ENCODE measurements at places on chromosomes 5 and 9.
A peak's percentile ranks its signal among the peaks of the same experiment; 100 is the strongest.

GRCh38 chr5:167514461-167514860, 777.0 kb upstream of the WWC1 start:
- no peaks in the 10 kb centered on the region for H3K36me3 ChIP-seq
- H3K4me1 ChIP-seq: no peaks in the 10 kb centered on the region
- H3K4me3 ChIP-seq: no peak overlapping the region
- DNase-seq: no peak

DNA sequence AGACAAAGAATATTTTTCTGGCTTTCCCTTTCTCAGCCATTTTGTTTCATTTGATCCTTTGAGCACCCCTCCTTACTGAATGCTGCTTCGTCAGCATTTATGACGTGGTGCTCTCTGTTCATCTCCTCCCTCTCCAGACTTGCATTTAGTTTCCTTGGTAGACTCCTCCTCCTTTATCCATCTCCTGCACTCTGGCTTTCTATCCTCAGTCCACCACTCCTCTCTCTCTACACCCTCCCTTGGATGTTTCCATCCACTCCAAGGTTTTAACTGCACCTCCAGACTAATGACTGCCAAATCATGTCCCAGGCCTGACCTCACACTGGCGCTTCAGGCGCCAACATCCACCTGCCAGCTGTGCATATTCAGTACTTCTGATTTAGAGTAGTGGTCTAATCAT, 245.4 kb downstream of the RAB3C start:
- no peak overlapping the region for H3K27ac ChIP-seq
- H3K36me3 ChIP-seq: no peaks in the 10 kb centered on the region
- H3K4me3 ChIP-seq: no peak overlapping the region
- DNase-seq: no peak
- no peaks in the 10 kb centered on the region for H3K27me3 ChIP-seq
- H3K4me1 ChIP-seq: no peaks in the 10 kb centered on the region

- no peaks in the 10 kb centered on the region for H3K27me3 ChIP-seq
- no peak overlapping the region for H3K27ac ChIP-seq
- no peaks in the 10 kb centered on the region for H3K36me3 ChIP-seq
Observed at GRCh38 chr9:89845862-89846261, 241.1 kb downstream of the GADD45G start.

- H3K4me3 ChIP-seq: no peak overlapping the region
- H3K4me1 ChIP-seq: no peaks in the 10 kb centered on the region
Observed at GRCh38 chr5:82358457-82358856, 80.3 kb upstream of the RPS23 start.

GRCh38 chr9:34400275-34400674, 23.6 kb upstream of the MYORG start:
- no peaks in the 10 kb centered on the region for H3K4me1 ChIP-seq
- H3K27me3 ChIP-seq: no peaks in the 10 kb centered on the region
- H3K4me3 ChIP-seq: no peak overlapping the region
- H3K36me3 ChIP-seq: peaks cover 36% of the 10 kb centered on the region

GRCh38 chr9:117430813-117431212, 16.0 kb upstream of the ASTN2 start:
- H3K27me3 ChIP-seq: peaks cover 10% of the 10 kb centered on the region
- no peaks in the 10 kb centered on the region for H3K4me1 ChIP-seq
- no peak overlapping the region for H3K27ac ChIP-seq

DNA sequence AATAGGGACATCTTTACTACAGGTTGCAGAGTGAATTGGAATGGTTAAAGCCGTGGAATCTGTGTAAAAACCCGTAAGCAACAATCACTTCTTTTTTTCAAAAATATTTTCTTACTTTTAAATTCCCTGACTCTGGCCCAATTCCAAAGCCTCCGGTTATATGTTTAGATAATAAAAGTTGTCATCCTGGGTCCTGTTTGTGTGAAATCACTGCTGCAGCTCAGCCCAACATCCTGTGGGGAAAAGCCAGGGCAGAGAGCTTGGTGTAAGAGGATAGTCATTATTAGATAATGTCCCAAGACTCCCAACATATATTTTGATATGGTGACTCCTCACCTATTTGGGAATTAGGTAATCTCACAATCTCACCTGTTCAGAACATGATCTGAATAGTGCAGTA, 586.0 kb upstream of the BRINP1 start:
- H3K27ac ChIP-seq: no peak overlapping the region
- H3K36me3 ChIP-seq: no peaks in the 10 kb centered on the region
- no peak overlapping the region for H3K4me3 ChIP-seq
- DNase-seq: no peak
- H3K4me1 ChIP-seq: no peaks in the 10 kb centered on the region
- no peaks in the 10 kb centered on the region for H3K27me3 ChIP-seq

- no peaks in the 10 kb centered on the region for H3K27me3 ChIP-seq
- H3K4me3 ChIP-seq: no peak overlapping the region
- H3K4me1 ChIP-seq: no peaks in the 10 kb centered on the region
- peak; percentile 45 for DNase-seq
- H3K36me3 ChIP-seq: no peaks in the 10 kb centered on the region
Observed at GRCh38 chr5:174293481-174293880, 248.0 kb downstream of the NSG2 start.

- no peak overlapping the region for H3K4me3 ChIP-seq
- H3K27me3 ChIP-seq: no peaks in the 10 kb centered on the region
- H3K36me3 ChIP-seq: no peaks in the 10 kb centered on the region
- no peak overlapping the region for H3K27ac ChIP-seq
Observed at GRCh38 chr5:84885485-84886258, 501.0 kb upstream of the EDIL3 start.

GRCh38 chr5:56950626-56951125, 1.2 kb downstream of the MIER3 start:
- H3K4me1 ChIP-seq: peaks cover 6% of the 10 kb centered on the region
- H3K27ac ChIP-seq: peak overlapping the region; percentile 64
- H3K4me3 ChIP-seq: peak overlapping the region; percentile 87
- H3K27me3 ChIP-seq: peaks cover 31% of the 10 kb centered on the region

- H3K4me3 ChIP-seq: peak overlapping the region; percentile 90
- peak overlapping the region; percentile 88 for H3K27ac ChIP-seq
- no peak for DNase-seq
- peaks cover 18% of the 10 kb centered on the region for H3K4me1 ChIP-seq
- no peaks in the 10 kb centered on the region for H3K27me3 ChIP-seq
Observed at GRCh38 chr9:134134949-134135342, 936 bp upstream of the WDR5 start.

GRCh38 chr9:69249337-69249736, 75.3 kb downstream of the TJP2 start:
- H3K36me3 ChIP-seq: peaks cover 20% of the 10 kb centered on the region
- no peaks in the 10 kb centered on the region for H3K27me3 ChIP-seq
- no peak overlapping the region for H3K27ac ChIP-seq

DNA sequence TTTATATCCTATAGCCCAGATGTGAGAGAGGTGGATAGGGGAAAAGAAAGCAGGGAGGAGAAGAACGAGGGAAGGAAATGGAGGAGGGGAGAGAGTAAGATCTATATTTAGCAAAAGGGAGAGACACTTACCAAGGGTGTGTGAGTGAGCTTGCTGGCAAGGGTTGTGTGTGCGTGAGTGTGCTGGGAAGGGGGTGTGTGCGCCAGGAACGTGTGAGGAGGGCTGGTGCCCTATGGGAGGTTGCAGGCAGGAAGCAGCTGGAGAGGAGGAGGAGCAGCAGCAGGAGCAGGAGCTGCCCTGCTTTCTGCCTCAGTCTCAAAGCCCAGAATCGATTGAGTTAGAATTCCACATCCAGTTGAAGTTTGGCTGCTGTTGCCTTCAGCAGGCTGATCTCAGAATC, 148.3 kb upstream of the RUSC2 start:
- H3K36me3 ChIP-seq: no peaks in the 10 kb centered on the region
- peaks cover 10% of the 10 kb centered on the region for H3K4me1 ChIP-seq
- DNase-seq: peak; percentile 68
- H3K27me3 ChIP-seq: no peaks in the 10 kb centered on the region
- no peak overlapping the region for H3K27ac ChIP-seq
- H3K4me3 ChIP-seq: no peak overlapping the region

DNA sequence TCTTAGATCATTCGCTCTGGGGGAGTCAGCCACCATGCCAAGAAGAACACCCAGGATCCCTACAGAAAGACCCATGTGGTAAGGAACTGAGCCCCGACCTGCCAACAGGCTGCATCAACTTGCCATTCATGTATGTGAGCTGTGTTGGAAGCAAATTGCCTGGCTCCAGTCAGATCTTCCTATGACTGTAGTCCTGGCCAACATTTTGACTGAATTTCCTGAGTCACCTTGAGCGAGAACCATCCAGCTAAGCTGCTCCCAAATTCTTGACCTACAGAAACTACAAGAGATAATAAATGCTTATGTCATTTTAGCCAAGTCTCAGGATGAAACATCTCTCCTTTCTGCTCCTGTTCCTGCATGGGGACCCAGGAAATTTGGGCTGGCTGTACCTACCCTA, 40.0 kb upstream of the SLC44A1 start:
- no peaks in the 10 kb centered on the region for H3K36me3 ChIP-seq
- no peak for DNase-seq

DNA sequence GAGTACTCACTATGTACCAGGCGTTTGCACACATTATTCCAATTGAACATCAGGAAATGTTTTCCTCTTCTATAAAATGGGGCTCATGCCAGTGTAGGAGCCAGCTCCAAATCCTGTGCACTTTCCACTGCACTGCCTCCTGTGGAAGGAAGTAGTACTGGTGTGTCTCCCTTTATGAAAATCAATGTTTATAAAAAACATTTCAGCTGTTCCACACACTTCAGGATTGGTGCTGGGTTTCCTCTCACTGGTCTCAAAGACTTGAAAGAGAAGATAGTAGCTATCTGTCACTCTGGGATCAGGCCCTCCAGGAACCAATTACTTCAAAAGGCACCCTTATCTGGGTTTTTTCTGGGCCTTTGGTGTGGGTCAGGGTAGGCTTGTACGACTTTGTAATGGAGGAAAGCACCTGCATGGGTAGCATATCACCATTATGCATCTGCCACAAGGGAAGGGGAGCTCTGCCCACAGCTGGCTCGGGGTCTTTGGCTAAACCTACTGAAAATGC, 32.5 kb downstream of the RAB14 start:
- H3K36me3 ChIP-seq: peaks cover 67% of the 10 kb centered on the region
- no peak overlapping the region for H3K4me3 ChIP-seq
- no peaks in the 10 kb centered on the region for H3K27me3 ChIP-seq
- no peak for DNase-seq
- H3K4me1 ChIP-seq: peaks cover 2% of the 10 kb centered on the region
- no peak overlapping the region for H3K27ac ChIP-seq

DNA sequence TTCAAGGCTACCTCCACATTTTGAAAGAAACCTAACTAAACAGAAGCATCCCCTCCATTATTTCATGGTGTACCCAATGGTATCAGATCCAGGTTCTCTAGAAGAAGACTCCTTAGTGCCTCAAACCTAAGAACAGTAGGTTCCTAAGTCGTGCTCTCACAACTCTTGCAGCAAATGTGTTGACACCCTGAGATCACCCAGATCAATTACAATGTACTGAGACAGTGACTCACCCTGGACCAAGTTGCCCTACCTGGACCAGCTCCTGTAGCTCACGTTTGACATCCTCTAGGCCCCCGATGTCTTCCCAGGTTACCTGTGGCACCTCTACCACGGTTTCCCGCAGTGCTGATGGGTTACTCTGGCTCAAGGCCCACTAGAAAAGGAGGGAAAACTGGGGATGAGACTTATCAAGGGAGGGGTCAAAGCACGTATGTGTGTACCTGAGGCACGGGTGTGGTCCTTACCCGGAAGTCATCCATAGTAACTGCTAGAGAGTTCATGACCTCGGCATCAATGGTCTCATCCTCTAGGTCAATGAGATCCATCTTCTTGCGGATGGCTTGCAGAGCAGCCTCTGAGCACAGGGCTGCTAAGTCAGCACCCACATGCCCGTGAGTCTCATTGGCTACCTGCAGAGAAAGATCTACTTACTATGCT, 11.7 kb downstream of the VCP start:
- no peak for DNase-seq
- H3K27ac ChIP-seq: no peak overlapping the region
- H3K4me1 ChIP-seq: no peaks in the 10 kb centered on the region

Data from endodermal cell (in vitro differentiated cells).